ENCODE measurements at places on chromosomes 2 and 18. TPM values are rescaled to one million over a fixed set of nuclear protein-coding genes. Genes with fewer than 3 reads are reported as not detected.
A peak's percentile ranks its signal among the peaks of the same experiment; 100 is the strongest.

GRCh38 chr2:227717687-227718567 lies at the start of gene SLC19A3:
TSS of gene SLC19A3 (minus strand) at chr2:227718028. CDS start at chr2:227702318, 15,710 bp downstream.
- DNase-seq: peak; percentile 91

DNA sequence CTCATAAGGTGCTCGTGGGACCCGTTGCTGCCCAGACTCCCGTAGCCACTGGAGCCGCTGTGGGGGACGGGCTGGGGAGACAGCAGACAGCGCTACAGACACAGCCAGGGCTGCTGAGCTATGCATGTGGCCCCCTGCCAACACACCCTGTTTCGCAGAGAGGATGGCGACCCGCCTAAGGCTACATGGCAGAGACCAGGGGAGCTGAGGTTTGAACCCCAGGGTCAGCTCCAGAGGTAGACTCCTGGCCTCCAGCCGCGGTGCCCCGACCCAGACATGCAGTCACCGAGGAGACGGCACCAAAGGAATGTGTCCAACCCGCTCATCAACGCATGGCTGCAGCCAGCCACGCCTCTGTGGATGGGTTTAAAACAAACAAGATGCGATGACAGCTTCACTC lies 21.0 kb upstream of the HES6 start:
- no peak for DNase-seq

DNA sequence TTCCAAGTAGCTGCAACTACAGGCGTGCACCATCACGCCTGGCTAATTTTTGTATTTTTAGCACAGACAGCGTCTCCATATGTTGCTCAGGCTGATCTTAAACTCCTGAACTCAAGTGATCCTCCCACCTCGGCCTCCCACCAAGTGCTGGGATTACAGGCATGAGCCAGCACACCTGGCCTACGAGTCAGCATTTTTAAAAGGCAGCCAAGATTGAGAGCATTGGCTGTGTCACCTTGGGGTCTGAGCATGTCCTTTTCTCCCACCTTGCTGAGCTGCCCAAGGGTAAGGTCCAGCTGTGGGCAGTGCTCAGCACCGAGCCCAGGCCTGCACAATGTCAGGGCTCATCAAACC lies 142.8 kb upstream of the LMAN1 start:
- DNase-seq: no peak

GRCh38 chr2:107525406-107525805 lies 301.3 kb upstream of the RGPD4 start:
- peak; percentile 55 for DNase-seq

- DNase-seq: no peak
Observed at GRCh38 chr2:202577250-202578183, 57.3 kb upstream of the FAM117B start.

NYAP2 gene
- not detected for total RNA-seq
